ENCODE measurements at places on chromosomes 16 and 17.

- peak; percentile 80 for DNase-seq
Measured at GRCh38 chr16:57000271-57001025, 11.1 kb downstream of the NLRC5 start.

DNA sequence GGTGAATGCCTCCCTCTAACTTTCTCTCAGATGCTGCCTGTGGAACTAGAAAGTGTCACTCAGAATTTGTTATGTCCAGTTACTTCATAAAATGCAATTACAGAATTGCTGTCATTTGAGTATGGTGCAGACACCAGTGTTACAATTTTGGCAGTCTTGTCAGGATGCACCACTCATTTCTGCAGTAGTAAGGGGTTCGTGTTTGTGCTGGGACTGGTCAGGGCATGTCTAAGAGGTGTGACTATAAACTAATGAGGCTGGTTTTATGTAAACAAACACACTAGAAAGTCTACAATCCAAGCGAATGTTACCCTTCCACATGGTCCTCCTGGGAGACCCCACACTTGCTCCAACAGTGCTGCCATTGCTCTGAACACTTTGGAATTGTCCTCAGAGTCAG, 206.2 kb downstream of the ANKFN1 start:
- DNase-seq: no peak

- DNase-seq: no peak
Measured at GRCh38 chr17:63361182-63361581, 84.9 kb downstream of the CYB561 start.

GRCh38 chr17:32917842-32918241, 10.1 kb upstream of the TMEM98 start:
- no peak for DNase-seq

GRCh38 chr16:69112285-69113129, 7.1 kb downstream of the HAS3 start:
- no peak for DNase-seq

- DNase-seq: no peak
Measured at GRCh38 chr16:67014634-67015312, 14.2 kb upstream of the CBFB start.

DNA sequence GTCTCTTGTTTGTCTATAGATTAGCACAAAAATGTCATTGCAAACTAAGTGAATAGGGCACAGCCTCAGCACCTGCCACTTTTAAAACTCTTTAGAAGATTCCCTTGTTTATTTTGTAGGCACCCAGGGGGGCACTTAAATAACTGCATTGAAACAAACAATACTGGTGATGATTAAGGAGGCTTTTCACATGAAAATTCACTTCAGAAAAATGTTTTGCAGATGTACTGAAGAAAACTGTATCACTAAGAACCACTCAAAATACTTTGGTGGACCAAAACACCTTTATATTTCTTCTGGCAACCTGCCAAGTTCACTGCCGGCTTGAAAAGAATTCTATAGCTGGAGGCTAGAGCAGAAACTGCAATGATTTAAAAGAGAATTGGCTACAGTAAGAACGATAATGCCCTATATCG, 281.5 kb downstream of the TOX3 start:
- DNase-seq: no peak

DNA sequence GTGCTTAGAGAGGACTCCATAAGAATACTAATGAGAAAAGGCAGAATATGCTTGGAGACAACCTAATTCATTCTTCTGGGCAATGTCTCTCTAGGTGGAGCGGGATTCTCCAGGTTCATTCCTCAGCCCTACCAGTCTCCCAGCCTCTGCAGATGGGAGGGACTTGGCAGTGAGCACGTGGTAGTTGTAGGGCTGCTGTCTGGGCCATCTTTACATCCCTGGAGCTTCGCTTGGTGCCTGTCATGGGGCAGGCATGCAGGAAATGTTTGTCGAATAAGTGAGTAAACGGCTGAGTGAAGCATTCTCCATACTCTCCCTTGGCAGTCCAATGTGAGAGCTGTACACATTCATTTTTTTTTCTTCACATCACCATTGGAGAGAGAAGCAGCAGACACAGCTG, 387.5 kb downstream of the UTP18 start:
- DNase-seq: peak; percentile 26

DNA sequence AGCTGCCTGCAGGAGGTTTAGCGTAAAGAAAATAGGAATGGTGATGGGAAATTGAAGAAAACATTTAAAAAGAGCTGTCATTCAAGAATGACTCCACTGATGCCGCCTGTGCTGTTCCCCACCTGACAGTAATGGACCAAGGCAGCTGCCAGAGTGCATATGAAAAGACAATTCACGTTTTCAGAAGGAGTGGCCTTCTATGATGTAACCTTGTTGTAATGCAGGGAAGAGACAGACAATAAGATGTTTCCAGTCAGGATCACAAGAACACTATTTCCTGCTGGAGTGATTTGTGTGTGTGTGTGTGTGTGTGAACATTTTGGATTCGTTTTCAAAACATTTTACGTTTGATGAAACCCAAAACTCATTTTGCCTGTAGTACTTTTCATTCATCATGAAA, 203.7 kb downstream of the LGALS9B start:
- peak; percentile 60 for DNase-seq
